OCI-M1 (cell line): ENCODE measurements at places on chromosomes 11 and 22.
A peak's percentile ranks its signal among the peaks of the same experiment; 100 is the strongest.

- DNase-seq = no peak
Measured at GRCh38 chr11:126512741-126513715, 157.5 kb downstream of the ST3GAL4 start.

GRCh38 chr11:67293090-67293489, 4.0 kb downstream of the ANKRD13D start:
- no peak for DNase-seq

DNA sequence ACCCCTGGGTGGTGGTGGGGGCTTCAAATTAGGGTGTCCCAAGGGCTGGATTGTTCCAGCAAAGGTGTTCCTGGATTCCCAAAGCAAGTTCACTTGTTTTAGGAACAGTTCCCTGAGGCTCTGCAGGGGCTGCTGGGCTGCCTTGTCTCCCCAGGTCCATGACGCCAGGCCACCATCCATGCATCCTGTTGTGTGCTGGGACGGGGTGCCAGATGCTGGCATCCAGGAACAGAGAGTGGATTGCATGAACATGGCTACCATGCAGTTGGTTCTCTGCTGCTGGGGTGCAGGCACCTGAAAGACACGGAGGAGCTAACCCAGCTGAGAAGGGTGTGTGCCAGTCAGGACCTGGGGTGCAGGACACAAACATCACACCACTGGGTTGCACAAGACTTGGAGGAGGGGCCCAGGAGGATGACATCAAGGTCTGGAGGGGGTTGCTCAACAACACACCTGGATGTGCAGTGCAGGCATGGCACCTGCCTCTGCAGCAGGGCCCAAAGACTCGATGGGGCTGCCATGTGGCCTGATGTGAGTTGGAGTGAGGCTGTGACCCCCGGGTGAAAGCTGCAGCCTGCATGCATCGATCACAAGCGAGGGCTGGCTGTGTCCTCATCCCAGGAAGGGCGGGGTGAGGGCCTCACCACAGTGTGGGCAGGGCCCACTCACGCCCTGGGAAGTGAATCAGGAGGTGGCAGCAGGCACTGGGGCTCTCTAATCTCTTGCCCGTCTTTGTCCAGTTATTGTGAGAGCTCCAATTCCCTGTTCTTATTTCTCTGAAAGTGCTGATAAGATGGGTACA, 74.0 kb upstream of the CLDN5 start:
- peak; percentile 17 for DNase-seq

DNA sequence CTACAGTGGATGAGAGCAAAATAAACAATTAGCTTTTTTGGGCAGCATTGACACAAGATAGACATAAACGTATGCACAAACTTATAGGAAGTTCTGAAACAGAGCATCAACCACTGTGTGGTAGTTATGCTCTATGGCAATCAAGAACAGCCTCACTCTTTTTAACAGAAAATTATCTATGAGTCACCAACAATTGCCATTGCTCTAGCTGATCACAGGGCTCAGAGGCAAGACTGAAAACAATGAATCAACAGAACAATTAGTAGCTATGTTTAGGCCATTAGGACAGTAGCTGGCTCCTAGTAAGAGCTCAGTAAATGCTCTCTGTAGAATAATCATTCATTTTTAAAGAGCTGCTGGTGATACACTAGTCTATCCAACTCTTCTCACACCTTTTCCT, 34.9 kb upstream of the PICALM start:
- no peak for DNase-seq

- no peak for DNase-seq
Measured at GRCh38 chr11:131301306-131301705, 69.1 kb upstream of the NTM start.

DNA sequence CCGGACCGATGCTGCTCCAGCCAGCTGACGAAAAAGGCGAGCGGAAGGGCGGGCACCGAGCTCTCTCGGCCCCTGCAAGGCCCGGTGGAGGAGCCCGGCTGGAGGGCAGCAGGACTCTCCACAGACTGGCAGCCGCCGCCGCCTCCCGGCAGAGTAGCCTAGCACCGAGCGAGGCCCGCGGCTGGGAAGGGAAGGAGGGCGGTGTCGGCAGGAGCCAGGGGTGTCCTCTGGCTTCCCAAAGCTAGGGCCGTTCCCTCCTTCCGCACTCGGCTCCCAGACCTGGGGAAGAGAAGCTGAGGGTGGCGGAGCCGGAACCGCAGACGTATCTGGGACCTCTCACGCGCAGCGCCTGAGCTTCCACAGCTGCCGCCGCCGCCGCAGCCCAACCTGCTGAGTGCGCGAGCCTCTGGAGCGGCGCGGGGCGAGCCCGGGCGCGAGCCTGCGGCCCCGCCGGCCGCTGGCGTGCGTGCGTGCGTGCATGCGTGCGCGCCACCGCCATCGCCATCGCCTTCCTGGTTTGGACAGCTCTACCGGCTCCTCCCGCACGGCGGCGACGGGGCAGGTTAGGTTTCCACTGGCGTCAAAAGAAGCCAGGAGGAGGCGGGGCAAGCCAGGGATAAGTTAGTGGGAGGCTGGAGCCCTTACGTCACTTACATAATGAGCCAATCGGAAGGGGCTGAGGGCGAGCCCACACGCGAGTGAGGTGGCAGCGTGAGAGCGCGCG, at the start of gene RAB6A:
RAB6A (minus strand) TSS at position 396 of the 724 bp plus-strand sequence. CDS start 439 bp downstream, outside the sequence.
- peak; percentile 100 for DNase-seq

- DNase-seq = no peak
Measured at GRCh38 chr11:134157451-134157850, 66.3 kb downstream of the NCAPD3 start.

DNA sequence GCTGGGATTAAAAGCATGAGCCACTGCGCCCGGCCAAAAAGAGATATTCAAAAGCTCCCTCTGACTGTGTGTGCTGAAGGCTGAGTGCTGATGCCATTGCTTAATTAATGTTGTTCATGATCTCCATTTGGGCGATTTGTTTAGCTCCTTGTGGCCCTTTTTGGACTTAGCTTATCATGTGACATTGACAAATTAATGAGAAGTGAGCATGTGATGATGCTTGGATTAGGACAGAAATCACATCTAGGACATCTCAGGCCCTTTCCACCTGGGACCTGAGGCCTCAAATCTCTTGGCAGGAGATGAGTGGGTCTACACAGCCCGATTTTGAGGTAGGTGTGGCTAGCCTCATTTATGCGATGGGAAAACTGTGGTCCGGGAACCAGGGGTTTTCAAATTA, 10.4 kb downstream of the EHF start:
- DNase-seq = no peak

DNA sequence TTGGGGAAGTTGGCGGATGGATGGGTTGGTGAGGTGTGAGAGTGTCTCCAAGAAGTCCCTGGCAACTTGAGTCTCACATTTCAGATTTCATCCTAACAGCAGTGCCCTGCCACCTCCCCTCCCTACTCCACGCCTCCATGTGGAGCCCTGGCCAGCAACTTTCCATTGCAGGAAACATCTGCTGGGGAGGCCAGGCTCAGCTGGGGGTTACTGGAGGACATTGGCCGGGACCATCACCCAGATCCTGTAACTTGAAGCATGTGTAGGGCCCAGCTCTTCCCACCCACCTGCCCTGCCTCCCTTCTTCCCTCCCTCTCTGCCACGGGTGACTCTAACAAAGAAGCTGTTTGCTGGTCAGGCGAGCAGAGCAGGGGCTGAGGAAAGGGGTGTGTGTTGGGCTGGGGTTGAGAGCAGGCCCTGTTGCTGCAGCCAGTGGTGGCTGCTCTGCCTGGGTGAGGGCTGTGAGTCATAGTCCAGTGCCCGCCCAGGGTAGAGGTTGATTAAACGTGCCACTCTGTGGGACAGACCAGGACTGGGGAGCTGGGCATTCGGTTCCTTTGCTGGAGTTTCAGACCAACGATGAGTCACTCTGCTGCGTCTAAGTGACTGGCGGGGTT, 64.0 kb downstream of the SCN3B start:
- DNase-seq = no peak

DNA sequence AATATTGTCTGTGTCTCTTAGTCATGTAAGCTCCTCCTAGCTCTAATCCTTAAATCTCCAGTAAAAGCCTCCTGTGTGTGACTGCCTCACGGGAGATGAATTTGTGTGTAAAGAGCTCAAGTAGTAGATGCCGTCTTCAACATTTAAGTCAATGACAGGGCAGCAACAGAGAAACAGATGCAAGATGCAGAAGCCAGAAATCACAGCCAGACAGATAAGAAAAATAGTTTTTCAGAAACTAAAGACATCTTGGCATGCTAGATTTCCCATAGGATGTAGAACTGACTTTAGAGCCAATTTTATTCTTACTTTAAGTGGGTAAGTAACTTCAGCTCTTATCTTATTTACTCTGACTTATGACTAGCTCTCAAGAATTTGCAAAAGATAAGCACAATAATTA, 652.8 kb downstream of the KCNA4 start:
- no peak for DNase-seq

DNA sequence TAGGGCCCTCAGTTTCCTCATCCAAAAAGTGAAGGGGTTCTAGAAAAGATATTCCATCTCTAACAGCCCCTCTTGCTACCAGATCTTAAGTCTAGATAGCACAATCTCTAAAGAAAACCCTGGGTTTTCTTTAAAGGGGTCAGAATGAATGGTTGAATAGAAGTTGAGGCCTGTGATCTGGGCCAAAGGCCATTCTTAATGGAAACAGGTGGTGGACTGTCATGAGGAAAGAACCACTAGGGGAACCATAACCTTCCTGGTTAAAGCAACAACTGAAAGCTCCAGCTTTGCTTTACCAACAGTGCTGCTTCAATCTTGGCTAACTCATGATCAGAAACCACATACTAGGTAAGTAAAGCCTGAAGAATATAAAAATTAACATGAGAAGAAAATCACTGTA, 1.8 kb downstream of the CELF1 start:
- DNase-seq = peak; percentile 71

- peak; percentile 100 for DNase-seq
Measured at GRCh38 chr11:78350646-78351165, 66.9 kb downstream of the GAB2 start.

GRCh38 chr11:134667505-134667904, 255.5 kb upstream of the B3GAT1 start:
- DNase-seq = no peak

GRCh38 chr11:94924171-94924572, 49.2 kb downstream of the CWC15 start:
- DNase-seq = no peak

- DNase-seq = no peak
Measured at GRCh38 chr11:122145715-122146274, 29.8 kb upstream of the BLID start.

- DNase-seq = no peak
Measured at GRCh38 chr11:12552692-12553091, 121.5 kb upstream of the TEAD1 start.

GRCh38 chr11:66727282-66728037, 1.6 kb downstream of the SPTBN2 start:
- no peak for DNase-seq

- DNase-seq = no peak
Measured at GRCh38 chr22:43370036-43370435, 26.9 kb upstream of the SCUBE1 start.

GRCh38 chr11:57359896-57360690, 20.9 kb downstream of the PRG3 start:
- DNase-seq = no peak

DNA sequence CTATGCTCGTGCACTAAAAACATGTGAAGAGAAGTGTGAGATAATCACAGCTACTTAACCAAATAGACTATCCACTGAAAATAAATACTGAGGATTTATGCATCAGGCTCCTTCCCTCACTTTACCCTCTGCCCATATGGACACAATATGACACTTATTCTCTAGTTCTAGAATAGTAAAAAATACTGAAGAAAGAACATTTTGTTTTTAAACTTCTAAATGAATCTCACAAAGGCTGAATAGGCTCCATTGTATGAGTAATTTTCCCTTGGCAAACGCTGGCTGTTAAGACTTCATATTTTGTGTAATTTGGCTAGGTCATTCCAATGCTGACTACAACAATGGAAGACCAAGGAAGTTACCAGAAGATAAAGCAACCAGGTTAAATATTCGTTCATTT, 9.9 kb downstream of the HPS5 start:
- DNase-seq = no peak

- peak; percentile 15 for DNase-seq
Measured at GRCh38 chr11:134032043-134032442, 36.8 kb upstream of the JAM3 start.

DNA sequence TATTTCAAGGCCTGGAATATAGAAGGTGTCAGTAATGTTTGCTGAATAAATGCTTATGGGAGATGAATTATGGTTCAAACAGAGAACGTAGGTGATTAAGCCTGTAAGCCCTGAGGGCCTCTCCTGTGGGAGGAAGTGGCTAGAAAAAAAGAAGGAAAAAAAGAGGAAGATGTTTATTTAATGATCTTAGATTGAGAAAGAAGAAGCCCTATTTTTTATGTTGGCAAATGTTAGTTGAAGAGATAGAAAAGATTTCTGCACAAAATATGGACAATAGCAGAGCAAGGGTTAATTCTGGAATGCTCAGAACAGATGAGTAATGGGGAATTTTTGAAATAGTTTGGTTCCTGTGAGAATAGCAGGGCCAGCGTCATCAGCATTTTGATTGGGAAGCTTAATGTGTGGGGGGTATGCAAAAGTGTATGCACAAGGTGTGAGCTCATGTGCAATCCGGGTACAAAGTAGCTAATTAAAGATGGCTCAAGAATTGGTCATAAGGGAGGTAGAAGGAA, 95.7 kb downstream of the TEAD1 start:
- peak; percentile 25 for DNase-seq

GRCh38 chr11:133235381-133235780, 296.9 kb downstream of the OPCML start:
- DNase-seq = no peak

- peak; percentile 24 for DNase-seq
Measured at GRCh38 chr11:100831929-100832494, 144.9 kb downstream of the ARHGAP42 start.

DNA sequence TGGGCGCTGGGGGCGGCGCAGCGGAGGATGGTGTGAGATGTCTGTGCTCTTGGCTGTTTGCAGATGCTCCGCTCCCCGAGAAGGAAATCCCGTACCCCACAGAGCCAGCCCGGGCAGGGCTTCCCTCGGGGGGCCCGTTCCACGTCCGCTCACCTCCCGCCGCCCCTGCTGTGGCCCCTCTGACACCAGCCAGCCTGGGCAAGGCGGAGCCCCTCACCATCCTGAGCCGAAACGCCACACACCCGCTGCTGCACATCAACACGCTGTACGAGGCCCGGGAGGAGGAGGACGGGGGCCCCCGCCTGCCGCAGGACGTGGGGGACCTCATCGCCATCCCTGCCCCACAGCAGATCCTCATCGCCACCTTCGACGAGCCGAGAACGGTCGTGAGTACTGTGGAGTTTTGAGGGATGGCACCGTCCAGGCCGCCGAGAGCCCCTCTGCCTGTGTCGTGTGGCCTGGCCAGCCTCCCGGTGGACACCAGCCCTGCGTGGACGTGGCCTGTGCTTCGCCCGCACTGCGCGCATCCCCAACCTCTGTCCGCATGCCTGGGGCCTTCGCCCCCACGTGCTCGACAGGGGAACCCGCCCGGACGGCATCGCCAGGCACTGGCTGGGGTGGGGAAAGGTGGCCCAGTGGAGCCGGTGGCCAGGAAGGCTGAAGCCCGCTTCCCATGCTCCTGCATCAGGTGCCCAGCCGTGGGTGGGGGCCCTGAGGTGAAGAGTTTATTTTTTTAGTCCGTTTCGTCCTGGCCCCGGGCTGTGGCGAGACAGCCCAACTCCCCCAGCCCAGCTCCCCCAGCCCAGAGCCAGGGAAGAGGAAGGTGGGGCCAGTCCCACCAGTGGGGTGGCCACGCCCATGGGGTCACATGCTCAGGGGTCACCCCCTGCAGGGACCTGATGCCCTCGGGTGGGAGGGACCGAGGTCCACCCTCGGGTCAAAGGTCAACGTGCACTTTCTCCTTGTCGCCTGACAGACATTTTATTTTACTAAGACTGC, 6.5 kb upstream of the TRABD start:
- no peak for DNase-seq

- no peak for DNase-seq
Measured at GRCh38 chr22:25645266-25645665, 80.8 kb downstream of the GRK3 start.

- DNase-seq = no peak
Measured at GRCh38 chr11:45683271-45684058, 18.0 kb upstream of the CHST1 start.
